ENCODE measurements at places on chromosomes 1 and 21.

- no peak for DNase-seq
These were observed 6.9 kb downstream of the USP48 start for GRCh38 chr1:21775985-21776562.

DNA sequence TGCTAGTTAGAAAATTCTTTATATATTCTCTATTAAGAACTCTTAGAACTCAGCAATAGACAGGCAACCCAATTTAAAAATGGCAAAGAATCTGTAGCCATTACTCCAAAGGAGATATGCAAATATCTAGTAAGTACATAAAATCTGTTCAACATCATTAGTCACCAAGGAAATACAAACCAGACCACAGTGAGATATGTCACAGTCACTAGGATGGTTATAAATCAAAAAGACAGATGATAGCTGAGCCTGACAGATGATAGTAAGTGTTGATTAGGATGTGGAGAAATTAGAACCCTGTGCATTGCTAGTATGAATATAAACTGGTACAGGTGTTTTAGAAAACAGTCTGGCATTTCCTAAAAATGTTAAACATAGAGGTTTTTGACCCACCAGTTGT, 26.6 kb downstream of the SRSF11 start:
- no peak for DNase-seq

GRCh38 chr1:181086926-181087325, 1.6 kb upstream of the IER5 start:
- DNase-seq: peak; percentile 54

- DNase-seq: no peak
These were observed 25.7 kb downstream of the OR10J1 start for GRCh38 chr1:159465191-159465603.

DNA sequence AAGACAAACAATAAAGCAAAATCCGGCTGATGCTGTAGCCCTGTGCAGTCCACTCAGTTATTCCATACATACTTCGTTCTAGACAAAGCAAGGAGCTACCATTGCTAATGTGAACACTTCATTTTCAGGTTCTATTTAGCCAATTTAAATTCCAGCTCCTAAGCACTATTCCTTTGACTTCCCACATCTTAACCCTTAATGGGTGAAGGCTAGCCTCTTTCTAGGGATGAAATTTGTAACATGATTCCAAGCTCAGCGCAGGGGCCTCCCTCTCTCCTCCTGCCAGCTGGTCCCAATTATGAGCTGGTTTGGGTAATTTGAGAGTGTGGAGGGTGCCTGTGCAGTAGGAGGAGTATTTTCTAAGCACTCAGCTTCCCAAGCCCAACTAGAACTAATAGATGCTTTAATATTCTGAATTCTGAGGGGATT, 53.9 kb upstream of the PTGFRN start:
- no peak for DNase-seq

DNA sequence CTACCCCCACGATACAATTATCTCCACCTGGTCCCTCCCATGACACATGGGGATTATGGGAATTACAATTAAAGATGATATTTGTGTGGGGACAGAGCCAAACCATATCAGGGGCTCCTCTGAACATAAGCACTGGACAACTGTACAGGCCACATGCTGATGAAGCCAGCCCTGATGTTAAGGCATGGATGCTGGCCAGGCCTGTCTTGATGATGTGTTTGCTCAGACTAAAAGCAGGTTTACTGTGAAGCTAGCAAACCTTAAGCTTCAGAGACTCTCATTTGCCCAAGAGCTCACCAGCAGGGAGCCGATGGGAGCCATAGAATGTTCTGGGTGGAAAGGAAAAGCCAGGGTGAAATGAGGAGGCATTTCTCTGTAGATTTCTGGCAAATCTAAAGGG, 135.3 kb upstream of the KCNK1 start:
- DNase-seq: no peak

- no peak for DNase-seq
These were observed 92.3 kb downstream of the DMRTB1 start for GRCh38 chr1:53551428-53551995.

DNA sequence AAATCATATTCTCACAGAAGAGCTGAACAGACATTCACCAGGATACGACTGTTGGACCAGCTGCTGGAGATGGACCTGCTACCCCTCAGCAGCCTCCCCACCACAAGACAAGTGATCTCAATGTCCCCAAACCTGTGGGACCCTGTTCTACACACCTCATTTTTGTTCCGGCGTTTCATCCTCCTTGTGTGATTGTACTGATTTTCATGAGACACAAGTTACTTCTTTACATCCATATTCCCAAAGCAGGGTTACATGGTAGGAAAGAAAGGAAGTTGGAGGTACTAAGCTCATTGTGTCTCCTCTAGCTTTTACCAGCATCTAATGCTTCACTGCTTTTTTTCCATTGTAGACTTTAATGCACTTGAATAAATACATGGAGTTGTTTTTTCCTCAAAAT, 8.7 kb downstream of the ADAMTS1 start:
- no peak for DNase-seq

- DNase-seq: peak; percentile 27
These were observed 78.6 kb downstream of the MAN1C1 start for GRCh38 chr1:25695090-25695770.

GRCh38 chr1:109864047-109864822, 46.4 kb upstream of the CSF1 start:
- DNase-seq: no peak

- no peak for DNase-seq
These were observed 266.9 kb downstream of the PTPRU start for GRCh38 chr1:29502911-29503840.

DNA sequence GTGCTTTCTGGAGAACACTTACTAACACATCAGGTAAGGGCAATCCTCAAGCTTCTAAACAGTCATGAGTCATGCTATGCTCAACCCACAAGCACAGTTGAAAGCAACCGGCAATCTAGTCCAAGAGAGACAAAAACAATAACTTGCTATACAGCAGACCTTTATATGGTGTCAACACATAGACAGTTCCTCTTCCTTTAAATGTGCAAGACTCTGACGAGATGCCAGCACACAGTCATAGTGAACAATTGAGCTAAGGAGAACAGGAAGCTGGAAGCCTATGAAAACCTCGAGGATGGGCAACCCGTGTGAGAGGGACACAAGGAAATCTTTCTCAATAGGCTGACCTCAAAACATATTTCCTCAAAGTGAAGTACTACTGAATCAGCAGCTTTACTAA, 5.3 kb downstream of the ADIPOR1 start:
- DNase-seq: peak; percentile 92

DNA sequence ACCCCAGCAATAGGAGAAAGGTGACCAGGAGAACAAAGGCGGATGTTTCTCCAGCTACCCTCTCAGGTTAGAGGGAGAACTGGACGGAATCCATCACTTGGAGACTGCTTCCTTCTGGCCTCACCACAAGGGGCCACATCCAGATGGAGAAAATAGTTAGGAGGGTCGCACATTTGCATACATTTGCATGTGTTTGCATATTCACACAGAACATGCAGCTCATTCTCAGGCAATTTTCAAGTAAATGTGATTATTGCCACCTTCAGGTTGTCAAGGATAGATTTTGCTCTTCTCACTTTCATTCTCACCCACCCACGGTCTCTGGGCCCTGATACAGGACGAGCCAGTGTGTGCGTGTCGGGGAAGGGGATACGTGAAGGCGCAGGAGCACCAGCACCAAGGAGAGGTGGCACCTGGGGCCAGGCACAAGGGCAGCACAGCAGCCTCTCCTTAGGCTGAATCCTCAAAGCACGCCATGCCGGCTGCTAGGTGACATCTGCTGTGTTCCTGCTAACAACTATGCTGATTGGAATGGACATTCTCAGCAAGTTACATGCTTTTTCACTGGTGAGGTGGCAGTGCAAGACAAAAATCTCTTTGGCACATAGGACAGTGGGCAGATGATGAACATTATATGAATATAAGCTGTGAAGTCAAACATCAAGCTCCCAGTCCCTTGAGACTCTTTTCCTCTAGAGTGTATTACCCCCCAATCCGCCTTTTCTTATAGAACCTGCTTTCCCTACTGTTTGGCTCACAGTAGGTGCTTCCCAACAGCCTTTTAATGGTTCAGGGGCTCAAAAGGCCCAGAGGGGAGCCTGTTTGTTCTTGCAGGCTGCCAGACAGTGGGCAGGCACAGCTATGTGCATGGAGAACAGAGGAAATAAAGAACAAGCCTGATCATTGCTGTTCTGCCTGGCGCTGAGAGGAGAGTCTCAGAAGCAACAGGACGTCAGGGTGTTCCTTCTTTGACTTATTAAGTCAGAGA, 14.3 kb downstream of the ACKR1 start:
- no peak for DNase-seq

GRCh38 chr21:30408782-30409494, 13.1 kb downstream of the KRTAP13-1 start:
- peak; percentile 23 for DNase-seq

- no peak for DNase-seq
These were observed 27.4 kb downstream of the PALMD start for GRCh38 chr1:99673315-99673714.

- DNase-seq: peak; percentile 31
These were observed 134.3 kb upstream of the ZBTB40 start for GRCh38 chr1:22317231-22317919.

DNA sequence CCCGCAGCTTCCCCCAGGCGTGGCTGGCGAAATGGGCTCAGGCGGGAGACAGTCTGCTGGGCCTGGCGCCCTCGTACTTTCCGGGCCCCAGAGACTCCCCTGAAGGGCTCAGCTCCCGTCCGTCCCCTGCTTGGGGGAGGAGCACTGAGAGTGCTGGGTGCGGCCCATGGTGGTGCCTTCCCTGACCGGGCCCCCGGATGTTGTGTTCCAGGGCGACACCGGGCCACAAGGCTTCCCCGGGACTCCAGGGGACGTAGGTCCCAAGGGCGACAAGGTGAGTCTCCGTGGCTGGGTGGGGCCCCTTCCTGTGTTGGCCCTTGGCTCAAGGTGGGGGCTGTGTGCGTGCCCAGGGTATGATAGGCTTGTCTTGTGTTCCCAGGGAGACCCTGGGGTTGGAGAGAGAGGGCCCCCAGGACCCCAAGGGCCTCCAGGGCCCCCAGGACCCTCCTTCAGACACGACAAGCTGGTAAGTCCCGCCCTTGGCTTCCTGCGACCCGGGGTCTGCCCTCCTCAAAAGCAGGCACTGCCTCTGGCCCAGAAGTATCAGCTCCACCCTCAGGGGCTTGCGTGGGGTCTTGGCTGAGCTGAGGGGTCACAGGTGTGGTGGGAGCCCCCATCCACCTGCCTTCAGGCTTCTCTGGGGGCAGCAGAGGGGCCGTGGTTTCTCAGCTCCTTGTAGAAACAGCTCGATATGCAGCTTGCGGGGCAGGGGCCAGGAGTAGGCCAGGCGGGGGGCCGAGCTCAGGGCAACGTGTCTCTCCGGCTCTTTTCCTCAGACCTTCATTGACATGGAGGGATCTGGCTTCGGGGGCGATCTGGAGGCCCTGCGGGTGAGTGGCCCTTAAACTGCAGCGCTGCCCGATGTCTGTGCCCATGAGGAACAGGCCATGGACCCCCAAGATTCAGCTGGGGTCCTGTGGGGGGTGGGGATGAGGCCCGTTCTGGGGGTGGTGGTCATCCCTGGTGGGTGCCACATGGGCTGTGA, 62.3 kb downstream of the SLC19A1 start:
- DNase-seq: no peak

Measured in RWPE1 (cell line).